ENCODE measurements at places on chromosomes 4 and X.

DNA sequence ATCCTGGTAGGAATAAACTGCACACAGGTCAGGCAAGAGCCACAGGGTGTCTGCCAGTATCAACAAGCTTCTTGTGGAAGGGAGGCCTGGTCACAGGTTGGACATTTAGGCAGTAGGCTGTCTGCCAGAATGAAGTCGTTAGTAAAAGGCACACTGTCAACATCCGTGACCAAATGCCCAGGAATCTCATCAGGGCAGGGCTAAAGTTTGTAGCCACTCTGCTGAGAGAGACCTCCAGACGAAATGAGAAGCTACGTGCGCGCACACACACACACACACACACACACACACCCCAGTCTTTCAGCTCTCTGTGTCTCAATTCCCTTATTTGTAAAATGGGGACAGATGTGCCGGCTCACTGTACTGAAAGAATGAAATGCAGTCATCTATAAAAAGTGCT, 408.7 kb upstream of the ZFP42 start:
- no peak for DNase-seq

DNA sequence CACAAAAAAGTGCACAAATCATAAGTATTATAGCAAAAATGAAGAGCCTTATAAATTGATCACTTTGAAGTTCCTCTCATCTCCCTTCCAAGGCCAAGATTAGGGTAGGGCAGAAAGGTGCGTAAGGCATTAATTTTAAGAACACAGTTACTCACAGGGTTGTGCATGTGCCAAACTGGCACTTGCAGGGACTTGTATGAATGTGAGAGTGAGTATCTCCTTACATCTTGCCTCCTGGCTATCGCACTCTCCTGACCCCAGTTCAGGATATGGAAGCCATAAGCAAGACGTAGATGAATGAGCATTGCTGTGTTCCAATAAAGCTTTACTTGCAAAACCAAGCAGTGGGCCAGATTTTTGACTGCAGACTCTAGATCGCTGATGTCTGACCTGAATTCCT, 510.1 kb upstream of the AADAT start:
- DNase-seq, result no peak

GRCh38 chrX:69319376-69319775, 154.1 kb upstream of the PJA1 start:
- no peak for DNase-seq

- no peak for DNase-seq
Measured at GRCh38 chr4:91984466-91984865, 319.3 kb upstream of the GRID2 start.

- DNase-seq, result no peak
Measured at GRCh38 chrX:38379088-38379487, 26.7 kb downstream of the OTC start.

- no peak for DNase-seq
Measured at GRCh38 chr4:42392436-42392835, 4.9 kb upstream of the SHISA3 start.

GRCh38 chr4:176393306-176394013, 73.7 kb downstream of the SPCS3 start:
- no peak for DNase-seq

- DNase-seq, result no peak
Measured at GRCh38 chrX:18810416-18810815, 103.0 kb downstream of the PPEF1 start.

GRCh38 chrX:1885116-1885515, 270.3 kb downstream of the ASMT start:
- no peak for DNase-seq

- peak; percentile 17 for DNase-seq
Measured at GRCh38 chrX:72716766-72717165, 2.7 kb upstream of the PHKA1 start.

DNA sequence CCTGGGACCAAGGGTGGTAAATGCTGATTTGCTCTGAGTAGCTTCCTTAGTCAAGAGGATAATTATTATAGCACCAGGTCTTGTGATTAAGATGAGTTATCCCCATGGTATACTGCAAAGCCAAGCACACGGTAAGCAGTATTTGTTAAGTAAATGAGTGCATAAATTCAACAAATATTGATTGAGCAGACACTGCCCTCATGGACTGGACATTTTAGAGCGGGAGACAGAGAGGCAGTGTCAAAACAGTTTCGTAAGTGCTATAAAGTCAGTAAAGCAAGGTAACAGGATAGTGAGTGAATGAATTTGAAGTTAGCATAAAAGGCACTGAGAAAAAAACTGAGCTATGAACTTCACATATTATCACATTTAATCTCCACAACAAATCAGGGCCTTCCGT, 13.9 kb downstream of the PHF8 start:
- DNase-seq, result no peak

- no peak for DNase-seq
Measured at GRCh38 chr4:78781924-78782323, 5.8 kb downstream of the BMP2K start.

DNA sequence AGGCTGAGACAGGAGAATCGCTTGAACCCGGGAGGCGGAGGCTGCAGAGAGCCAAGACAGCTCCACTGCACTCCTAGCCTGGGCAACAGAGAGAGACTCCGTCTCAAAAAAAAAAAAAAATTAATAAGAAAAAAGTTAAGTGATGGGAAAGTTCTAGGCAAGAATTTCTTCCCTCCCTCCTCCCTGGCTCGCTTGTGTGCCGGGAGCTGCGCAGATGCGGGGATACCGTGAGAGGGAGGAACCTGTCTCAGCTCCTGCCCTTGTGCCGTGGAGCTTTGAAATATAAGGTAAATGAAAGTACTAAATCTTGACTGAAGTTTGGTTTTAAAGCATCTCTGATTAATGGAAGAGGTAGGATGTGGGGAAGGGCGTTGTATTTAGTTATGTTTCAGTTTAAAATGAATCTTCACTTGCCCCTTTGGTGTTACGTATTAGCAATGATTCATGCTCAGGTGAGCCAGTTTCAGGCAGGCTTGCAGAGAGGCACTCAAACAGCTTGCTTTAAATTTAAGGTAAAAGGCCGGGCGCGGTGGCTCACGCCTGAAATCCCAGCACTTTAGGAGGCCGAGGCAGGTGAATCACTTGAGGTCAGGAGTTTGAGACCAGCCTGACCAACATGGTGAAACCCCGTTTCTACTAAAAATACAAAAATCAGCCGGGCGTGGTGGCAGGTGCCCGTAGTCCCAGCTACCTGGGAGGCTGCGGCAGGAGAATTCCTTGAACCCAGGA, 1.4 kb upstream of the UFSP2 start:
- DNase-seq, result no peak

GRCh38 chr4:16000708-16001483, 37.9 kb upstream of the FGFBP2 start:
- no peak for DNase-seq

GRCh38 chrX:45756557-45756956, 555.9 kb upstream of the DIPK2B start:
- DNase-seq, result no peak

- no peak for DNase-seq
Measured at GRCh38 chr4:138426786-138427185, 184.6 kb upstream of the SLC7A11 start.

- no peak for DNase-seq
Measured at GRCh38 chrX:152103866-152104265, 34.5 kb downstream of the MAGEA10 start.

DNA sequence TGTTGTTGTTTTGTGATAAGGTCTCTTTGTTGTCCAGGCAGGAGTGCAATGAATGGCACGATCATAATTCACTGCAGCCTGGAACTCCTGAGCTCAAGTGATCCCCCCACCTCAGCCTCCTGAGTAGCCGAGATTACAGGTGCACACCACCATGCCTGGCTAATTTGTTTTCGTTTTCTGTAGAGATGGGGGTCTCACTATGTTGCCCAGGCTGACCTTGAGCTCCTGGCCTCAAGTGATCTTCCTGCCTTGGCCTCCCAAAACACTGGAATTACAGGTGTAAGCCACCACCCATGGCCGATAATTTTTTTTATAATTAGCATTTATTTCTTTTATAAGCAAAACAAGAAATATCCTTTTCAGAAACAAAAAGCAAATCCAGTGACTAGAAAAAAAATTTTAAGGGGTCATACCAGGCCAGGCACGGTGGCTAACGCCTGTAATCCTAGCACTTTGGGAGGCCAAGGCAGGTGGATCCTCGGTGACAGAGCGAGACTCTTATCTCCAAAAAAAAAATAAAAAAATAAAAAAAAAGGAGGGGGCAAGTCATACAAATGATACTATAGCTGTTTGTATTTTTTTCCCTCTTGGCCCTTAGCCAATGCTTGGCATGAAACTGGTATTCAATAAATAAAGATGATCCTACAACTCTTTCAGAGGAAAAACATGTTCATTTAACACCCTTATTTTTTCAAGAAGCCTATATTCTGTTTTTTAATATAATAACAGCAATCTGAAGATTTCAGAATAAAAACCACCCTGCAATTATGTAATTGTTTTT, 3.4 kb downstream of the PLAC8 start:
- no peak for DNase-seq

GRCh38 chr4:82489076-82489475, 58.7 kb downstream of the ENOPH1 start:
- DNase-seq, result no peak

DNA sequence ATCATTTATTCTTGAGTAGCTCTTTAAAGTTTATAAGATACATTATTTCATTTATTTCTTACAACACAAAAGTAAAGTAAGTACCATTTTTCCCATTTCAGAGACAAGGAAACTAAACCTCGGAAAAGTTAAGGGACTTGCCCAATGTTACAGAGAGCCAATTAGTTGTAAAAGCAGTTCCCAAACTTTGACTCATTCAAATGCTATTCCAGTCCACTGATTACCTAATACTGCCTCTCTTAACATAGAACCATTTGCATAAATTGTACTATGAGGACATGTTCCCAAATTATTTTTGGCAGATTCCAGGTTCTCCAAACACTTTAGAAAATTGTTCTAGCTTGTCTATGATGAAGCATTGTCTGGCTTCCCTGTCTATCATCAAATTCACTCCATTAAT, 45.6 kb upstream of the GRIA3 start:
- DNase-seq, result no peak

- no peak for DNase-seq
Measured at GRCh38 chr4:3532751-3533422, 665 bp upstream of the LRPAP1 start.

GRCh38 chr4:17769406-17770174, 11.8 kb downstream of the FAM184B start:
- DNase-seq, result no peak

GRCh38 chrX:10633722-10634121, 13.3 kb upstream of the MID1 start:
- peak; percentile 40 for DNase-seq

GRCh38 chrX:41090568-41091238, 5.5 kb downstream of the USP9X start:
- DNase-seq, result no peak
